Endothelial cell (in vitro differentiated cells): ENCODE measurements at places on chromosomes 2 and 18.

DNA sequence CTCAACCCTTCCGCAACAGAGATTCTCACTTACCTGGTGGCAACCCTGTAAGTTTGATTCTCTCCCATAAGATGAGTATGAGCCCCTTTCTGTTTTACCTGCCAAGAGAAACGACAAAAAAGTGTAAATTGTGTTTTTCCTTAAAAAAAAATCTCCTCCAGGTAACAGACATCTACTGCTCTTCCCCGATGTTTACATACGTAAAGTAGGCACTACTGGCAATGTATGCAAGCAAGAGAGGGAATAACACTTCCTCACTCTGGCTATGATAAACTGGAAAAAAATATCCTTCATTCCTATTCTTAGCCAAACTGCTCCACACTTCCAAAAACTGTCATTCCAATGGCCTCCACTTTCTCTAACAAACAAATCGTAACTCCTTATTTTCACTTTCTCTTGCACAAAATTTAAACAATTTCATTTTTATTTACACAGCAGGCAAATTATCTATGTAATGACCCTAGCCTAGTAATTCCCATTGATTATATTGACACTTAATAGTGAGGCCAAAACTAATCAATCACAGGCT lies 184.5 kb downstream of the TCF4 start:
- H3K27me3 ChIP-seq = peaks cover 7% of the 10 kb centered on the region
- DNase-seq = no peak

DNA sequence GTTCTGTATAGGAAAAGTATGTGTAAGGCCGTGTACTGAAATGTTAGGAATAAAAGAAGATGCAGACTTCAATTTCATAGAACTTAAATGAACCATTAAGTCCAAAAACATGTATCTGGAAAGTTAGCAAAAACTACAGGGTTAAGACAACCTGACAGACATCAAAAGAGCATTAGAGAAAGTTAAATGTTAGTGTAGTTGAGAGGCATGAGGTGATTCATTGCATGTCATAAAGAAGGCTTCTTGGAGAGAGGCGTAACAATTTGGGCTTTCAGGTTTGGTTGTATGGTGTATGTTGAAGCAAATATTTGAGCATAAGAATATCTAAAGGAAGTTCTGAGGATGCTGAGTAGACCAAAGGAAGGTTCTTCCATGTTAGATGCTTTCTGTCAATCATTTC lies 6.3 kb downstream of the EPC2 start:
- no peak for DNase-seq
- H3K4me1 ChIP-seq = peaks cover 12% of the 10 kb centered on the region
- peaks cover 4% of the 10 kb centered on the region for H3K36me3 ChIP-seq
- no peak overlapping the region for H3K27ac ChIP-seq
- H3K27me3 ChIP-seq = peaks cover 1% of the 10 kb centered on the region

GRCh38 chr18:52408800-52409302 lies 68.9 kb downstream of the DCC start:
- DNase-seq = no peak
- H3K27me3 ChIP-seq = no peaks in the 10 kb centered on the region
- H3K36me3 ChIP-seq = no peaks in the 10 kb centered on the region
- no peaks in the 10 kb centered on the region for H3K4me1 ChIP-seq
- no peak overlapping the region for H3K27ac ChIP-seq

GRCh38 chr2:133791191-133791590 lies 222.9 kb upstream of the NCKAP5 start:
- H3K27me3 ChIP-seq = no peaks in the 10 kb centered on the region
- no peaks in the 10 kb centered on the region for H3K36me3 ChIP-seq
- no peak overlapping the region for H3K4me3 ChIP-seq
- no peak for DNase-seq
- H3K4me1 ChIP-seq = no peaks in the 10 kb centered on the region
